Activated CD8-positive, alpha-beta memory T cell treated with anti-CD3 and anti-CD28 coated beads for 1 hour (primary cell): ENCODE measurements at places on chromosomes 12 and 14.
A peak's percentile ranks its signal among the peaks of the same experiment; 100 is the strongest.

GRCh38 chr12:63918800-63919300 is 74.3 kb downstream of the SRGAP1 start:
- no peak for DNase-seq

- DNase-seq, result peak; percentile 74
Measured at GRCh38 chr12:1804545-1805332, 15.6 kb upstream of the LRTM2 start.

DNA sequence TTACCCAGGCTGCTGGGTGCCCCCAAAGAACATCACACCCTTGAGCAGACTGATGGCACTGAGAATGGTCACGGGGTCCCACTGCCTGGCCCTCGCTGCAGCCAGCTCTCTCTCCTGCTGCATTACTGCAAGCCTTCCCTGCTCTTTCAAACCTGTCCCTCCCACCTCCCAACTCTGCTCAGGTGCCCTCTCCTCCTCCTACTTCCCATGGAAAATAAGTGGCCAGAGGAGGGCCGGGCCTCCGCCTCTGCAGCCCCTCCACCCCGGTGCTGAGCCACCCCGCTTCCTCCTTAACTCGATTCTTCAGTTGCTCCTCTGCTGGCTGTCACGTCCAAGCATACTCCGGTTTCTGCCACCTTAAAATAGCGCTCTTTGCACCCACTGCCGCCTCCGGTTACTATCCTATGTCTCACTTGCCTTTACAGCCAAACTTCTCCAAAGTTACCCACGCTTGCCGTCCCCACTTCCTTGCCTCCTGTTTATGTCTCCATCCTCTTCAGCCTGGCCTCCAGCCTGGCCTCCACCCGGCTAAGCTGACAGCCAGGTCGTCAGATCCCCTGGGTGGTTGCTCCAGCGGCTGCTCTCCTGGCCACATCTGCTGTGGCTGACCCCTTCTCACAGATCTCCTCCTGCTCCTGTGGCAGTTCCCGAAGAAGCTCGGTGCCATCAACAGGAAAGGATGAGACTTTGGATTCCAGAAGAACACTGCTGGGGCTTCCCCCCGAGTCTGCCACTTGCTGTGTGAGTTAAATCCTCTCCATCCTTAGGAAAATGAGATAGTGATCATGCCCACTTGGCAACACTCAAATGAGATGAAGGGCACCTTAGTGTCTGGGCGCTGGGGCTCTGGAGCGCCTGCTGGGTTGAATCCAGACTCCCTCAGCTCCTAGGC is 7.7 kb downstream of the SMIM41 start:
- no peak for DNase-seq

DNA sequence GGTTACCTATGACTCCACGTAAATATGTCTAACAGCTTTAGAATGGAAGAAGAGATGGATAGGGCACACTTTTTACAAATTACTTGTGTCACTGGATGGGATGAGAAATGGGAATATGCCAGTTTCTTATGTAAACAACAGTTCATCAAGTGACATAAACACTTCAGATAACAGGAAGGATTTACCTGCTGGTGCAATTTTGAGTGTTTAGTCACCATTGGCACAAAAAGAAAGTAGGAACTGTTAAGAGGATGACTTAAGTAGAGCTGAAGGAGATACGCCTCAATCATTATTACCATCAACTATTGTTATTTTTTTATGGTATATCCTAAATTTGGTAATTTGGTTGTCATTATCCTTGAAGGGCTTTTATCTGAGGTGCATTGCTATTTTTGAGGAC is 83.2 kb downstream of the RMST start:
- DNase-seq, result no peak

GRCh38 chr12:76085520-76085868 is 1.0 kb upstream of the NAP1L1 start:
- no peak for DNase-seq

DNA sequence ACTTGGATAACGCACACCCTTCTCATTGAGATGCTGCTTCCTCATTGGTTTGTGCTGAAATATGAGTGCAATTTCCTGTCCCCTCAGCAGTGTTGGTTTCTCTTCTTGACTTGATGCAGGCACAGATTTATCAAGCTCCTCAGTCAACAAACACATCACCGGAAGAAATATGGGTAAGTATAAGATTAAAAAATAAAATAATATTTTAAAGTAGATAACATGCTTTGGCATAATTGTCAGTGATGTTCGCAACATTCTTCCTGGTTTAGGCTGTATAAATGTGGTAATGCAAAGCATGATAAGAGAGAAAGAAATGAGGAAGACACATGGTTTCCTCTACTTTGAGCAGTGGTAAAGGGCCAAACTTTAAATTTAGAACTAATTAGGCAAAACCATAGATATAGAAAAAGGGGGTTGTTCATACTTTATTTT is at the start of gene GPR65:
Gene GPR65 (plus strand): TSS at position 86 of the 432 bp plus-strand sequence. CDS start 5,713 bp downstream, outside the sequence.
- DNase-seq, result no peak

DNA sequence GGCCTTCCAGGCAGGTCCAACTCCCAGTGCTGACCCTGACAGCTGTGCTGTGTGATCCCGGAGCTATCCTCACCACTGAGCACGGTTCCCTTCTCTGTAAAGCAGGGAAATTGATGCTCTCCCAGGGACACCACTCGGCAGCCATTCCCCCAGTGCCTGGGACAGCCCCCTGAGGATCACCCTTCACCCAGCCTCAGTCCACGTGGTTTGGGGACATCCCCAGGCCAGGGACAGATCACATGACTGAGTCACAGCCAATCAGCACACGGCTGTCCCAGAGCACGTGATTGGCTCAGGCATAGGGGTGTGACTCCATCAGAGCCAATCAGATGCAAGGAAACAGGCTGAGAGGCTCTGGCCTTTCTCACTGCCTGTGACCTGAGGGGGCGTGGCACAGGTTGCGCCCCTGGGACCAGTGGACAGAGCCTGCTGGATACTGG is 68.8 kb upstream of the SFSWAP start:
- no peak for DNase-seq

DNA sequence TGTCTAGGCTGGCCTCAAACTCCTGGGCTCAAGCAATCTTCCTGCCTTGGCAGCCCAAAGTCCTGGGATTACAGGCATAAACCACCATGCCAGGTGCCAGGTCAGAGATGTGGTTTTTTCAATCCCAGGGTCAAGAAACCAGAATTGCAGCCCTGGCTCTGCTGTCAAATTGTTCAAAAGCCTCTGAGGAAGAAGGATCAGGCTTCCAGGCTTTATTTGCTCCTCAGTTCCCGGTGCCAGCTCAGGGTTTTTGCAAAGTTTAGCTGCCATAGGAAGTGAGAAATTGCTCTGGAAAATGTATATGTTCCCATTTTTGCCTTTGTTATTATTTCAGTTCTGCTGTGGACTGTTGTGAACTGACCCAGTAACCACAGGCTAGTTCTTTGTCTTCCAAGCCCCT is 28.7 kb downstream of the WNT5B start:
- DNase-seq, result no peak

DNA sequence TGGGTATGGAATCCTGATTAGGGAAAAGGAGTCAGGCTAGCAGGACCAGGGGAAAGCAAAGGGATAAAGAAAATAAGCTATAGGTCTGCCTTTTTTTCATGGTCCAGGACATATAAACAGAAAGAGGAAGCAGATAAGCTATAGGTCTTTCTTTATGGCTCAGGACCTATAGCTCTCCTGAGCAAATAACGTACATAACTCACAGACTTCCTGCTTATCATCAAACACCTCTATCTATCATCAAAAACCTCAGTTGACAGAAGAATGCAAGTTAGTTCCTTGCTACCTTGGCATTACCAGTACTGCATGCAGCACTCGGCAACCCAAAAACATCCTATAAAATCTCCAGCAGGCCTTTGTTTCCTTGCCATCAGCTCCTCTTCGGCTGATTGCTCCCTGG is 238.7 kb upstream of the OR4E1 start:
- DNase-seq, result no peak

- no peak for DNase-seq
Measured at GRCh38 chr14:74147571-74147970, 62.8 kb downstream of the LIN52 start.

DNA sequence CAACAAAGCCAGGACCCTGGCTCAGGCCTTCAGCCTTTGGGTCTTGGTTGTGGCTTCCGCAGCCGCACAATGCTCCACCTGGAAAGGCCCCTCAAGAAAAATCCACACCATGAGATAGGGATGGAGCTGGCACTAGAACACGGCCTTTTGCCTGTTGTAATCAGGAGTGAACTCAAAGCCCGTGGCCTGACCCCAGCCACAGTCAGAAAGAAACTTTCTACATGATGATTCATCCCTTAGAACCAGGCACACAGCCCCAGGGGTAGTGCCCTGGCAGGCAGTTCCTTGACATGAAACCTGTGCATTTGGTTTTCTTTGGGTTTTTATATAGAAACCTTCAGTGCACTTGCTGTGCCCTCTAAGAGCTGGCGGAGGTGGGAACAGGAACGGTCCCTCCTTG is 5.1 kb downstream of the CLMN start:
- DNase-seq, result no peak

GRCh38 chr14:36215217-36215598 is 38.7 kb upstream of the PTCSC3 start:
- no peak for DNase-seq

DNA sequence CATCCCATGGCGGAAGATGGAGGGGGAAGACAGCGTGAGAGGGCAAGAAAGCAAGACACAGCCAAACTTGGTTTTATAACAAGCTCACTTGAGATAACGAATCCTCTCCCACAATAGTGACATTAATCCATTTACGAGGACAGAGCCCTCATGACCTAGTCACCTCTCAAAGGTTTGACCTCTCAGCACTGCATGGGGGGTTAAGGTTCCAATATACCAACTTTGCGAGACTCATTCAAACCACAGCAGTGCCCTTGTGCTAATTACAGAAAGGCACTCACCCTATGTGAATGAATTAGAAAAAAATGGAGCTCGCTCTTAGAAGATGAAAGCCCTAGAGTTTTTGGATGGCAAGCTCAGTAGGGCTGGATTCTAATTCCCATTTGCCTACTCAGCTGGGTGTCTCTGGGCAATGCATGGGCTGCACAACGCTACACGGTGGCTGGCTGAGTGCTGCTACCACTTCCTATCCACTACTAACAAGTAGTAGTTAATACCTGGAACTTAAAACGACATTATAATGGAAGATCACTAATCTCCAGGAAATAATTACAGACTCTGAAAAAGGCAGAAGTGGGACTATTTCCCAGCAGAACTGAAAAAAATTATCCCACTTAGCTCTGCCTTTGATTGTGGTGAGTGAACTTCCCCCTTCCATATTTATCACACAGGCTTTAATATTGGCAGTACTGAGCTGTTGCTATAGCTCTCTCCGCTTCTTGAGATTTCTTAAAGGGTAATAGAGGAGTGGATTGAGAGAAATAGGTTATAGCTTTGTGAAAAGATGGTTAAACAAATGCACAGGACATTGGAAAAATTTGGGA is 27.5 kb downstream of the TESPA1 start:
- DNase-seq, result no peak

- DNase-seq, result no peak
Measured at GRCh38 chr14:95564060-95564459, 29.2 kb downstream of the GLRX5 start.

GRCh38 chr12:12764824-12765223 is 20.6 kb upstream of the APOLD1 start:
- DNase-seq, result no peak

GRCh38 chr14:103514596-103515421 is 7.8 kb downstream of the CKB start:
- no peak for DNase-seq

DNA sequence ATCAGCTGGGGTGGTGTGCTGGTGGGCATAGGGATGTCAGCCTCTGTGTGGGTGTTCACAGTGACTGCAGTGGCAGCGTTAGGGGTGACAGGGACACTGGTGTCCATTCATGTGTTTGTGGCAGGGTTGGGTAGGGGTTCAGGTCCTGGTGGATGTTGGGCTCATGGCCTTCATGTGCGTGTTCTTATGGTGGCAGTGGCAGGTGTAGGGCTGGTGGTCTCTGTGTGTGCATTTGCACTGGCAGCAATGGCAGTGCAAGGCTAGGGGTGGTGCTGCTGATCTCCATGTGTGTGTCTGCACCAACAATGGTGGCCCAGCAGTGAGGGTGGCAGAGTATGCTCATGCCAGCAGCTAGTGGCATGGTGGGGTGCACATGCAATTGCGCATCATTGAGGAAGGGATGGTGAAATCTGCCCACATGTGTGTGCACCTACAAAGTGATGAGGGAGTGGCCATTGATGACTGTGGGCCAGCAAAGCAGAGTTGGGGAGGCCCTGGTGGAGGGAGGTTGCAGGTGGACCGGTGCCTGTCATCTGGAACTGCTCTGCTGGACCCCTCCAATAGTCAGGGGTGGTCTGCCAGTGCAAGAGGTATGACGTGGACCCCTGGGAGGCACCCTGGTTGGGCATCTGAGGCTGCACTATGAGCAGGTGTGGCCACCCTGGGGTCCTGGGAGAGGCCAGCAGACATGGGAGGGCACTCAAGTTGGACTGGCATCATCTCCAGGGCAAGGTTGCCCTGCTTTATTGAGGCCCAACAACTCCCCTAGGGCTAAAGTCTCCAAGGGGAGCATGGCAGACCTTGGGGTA is 182.9 kb downstream of the TTC6 start:
- DNase-seq, result no peak

GRCh38 chr14:45253754-45254310 is 830 bp upstream of the MIS18BP1 start:
- DNase-seq, result no peak

GRCh38 chr12:40942326-40942725 is 245.8 kb upstream of the PDZRN4 start:
- no peak for DNase-seq

DNA sequence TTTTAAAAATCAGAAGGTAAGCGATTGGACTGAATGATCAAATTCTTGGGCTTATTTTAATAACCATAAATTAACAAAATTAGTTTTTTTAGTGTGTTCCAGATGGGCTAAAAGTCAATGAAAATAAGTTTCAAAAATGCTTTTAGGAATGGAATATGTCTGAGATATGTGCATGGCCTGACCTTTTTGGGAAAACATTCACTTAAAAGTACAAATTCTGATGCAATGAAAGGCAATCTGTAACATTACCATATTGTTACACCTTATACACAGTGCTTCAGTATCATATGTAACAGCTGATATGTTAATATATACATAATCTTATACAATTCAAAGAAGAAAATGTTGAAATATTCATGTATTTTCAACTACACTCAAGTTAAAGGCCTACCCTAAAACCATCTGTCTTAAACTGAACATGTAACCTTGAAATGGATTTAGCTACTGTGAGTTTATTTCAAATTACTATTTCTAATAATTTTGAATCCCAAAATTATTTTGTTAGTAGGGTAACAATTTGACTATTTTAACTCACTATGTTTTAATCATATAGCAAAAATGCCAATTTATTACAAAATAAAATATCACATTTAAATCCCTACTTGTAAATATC is 84.8 kb downstream of the EEA1 start:
- DNase-seq, result no peak

GRCh38 chr12:65596514-65597091 is 227.7 kb upstream of the HMGA2 start:
- no peak for DNase-seq

- DNase-seq, result no peak
Measured at GRCh38 chr12:7499636-7500035, 3.9 kb downstream of the CD163 start.

- no peak for DNase-seq
Measured at GRCh38 chr14:96139879-96140278, 64.8 kb upstream of the BDKRB2 start.
